MG63 (cell line): ENCODE measurements at places on chromosomes 13 and 19.

DNA sequence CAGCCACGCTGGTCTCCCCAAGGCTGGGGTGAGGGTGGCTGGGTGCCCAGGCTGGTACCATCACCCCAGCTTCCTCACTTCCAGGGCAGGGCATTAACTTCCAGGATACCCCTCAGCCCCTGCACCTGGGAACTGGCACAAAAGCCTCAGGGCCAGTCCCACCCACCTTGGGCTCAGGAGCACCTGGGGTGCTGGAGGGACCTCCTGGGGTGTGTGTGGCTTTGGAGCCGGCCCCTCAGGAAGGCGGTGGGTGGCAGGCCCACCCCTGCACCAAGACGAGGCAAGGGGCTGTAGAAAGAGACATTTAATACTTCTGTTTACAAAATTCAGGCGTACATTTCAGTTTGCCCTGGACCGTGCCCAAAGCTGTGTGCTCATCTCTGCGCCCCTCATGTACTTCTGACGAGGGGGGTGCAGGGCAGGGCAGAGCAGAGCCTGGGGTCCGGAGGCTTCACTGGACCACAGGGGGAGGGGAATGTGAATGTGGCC is 16.8 kb downstream of the MPND start:
- DNase-seq = no peak

DNA sequence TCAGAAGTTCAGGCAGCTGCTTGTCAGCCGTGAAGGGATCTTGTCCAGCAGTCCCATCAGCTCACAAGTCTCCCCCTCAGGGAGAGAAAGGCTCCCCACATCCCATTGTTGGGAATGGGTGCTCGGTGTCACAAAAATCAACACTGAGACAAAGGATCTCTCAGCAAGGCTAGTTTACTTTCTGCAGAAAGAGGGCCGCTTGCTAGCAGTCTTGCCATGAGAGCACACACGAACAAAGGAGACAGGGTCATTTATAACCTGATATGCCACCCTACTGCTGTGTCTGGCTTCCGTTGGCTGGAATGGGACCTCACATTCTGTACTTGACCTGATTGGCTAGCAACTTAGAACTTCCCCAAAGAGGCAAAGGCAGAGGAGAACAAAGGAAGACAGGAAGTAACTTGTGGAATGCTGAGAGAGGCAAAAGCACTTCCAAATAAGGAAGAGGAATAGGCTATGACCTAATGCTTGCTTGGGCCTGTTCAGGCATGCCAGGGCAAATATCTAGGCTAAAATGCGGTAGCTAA is 8.7 kb upstream of the IGFL3 start:
- peak; percentile 68 for DNase-seq

DNA sequence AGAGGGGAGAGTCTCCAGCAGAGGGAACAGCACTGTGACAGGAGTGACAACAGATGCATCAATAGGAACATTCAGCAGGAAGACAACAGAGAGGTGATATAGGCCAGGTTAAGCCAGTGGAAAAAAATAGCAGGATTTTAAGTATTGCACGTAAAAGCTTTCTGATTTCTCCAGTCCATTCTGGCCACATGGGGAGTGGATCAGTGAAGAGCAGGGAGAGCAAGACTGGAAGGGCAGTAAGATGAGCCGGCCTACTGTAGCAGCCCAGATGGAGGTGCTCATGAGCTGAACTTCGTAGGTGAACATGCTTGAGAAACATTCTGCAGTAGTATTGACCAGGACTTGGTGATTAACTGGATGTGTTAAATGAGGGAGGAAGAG is 1.7 kb downstream of the UTP14C start:
- DNase-seq = no peak

DNA sequence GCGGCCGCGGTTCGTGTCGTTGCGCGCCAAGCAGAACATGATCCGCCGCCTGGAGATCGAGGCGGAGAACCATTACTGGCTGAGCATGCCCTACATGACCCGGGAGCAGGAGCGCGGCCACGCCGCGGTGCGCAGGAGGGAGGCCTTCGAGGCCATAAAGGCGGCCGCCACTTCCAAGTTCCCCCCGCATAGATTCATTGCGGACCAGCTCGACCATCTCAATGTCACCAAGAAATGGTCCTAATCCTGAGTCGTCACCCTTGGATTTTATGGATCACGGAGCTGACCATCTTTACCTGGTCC is 475 bp downstream of the MRPL57 start:
- no peak for DNase-seq

DNA sequence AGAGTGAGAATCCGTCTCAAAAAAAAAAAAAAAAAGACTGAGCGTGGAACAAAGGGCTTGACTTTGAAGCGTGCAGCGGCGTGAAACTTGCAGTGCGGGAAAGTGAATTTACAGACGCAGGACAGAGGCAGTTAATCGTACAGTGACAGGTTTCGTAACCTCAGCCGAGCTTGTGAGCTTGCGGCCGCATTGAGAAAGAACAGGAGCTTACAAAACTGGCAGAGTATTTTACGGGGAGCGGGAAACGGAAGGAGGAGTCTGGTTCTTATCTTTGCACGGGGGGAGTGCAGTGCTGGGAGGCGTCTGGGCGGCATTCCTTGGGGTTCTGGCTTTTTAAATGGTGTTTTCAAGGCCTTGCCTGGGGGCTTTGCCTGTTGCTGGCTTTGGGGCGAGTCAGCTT is 6.0 kb upstream of the BSG start:
- DNase-seq = no peak
